T-helper 2 cell (primary cell): ENCODE measurements at places on chromosomes 11 and 22.

- DNase-seq = no peak
Observed at GRCh38 chr11:78339483-78339882, 78.1 kb downstream of the GAB2 start.

GRCh38 chr11:13316528-13316961 lies 39.0 kb downstream of the BMAL1 start:
- no peak for DNase-seq

DNA sequence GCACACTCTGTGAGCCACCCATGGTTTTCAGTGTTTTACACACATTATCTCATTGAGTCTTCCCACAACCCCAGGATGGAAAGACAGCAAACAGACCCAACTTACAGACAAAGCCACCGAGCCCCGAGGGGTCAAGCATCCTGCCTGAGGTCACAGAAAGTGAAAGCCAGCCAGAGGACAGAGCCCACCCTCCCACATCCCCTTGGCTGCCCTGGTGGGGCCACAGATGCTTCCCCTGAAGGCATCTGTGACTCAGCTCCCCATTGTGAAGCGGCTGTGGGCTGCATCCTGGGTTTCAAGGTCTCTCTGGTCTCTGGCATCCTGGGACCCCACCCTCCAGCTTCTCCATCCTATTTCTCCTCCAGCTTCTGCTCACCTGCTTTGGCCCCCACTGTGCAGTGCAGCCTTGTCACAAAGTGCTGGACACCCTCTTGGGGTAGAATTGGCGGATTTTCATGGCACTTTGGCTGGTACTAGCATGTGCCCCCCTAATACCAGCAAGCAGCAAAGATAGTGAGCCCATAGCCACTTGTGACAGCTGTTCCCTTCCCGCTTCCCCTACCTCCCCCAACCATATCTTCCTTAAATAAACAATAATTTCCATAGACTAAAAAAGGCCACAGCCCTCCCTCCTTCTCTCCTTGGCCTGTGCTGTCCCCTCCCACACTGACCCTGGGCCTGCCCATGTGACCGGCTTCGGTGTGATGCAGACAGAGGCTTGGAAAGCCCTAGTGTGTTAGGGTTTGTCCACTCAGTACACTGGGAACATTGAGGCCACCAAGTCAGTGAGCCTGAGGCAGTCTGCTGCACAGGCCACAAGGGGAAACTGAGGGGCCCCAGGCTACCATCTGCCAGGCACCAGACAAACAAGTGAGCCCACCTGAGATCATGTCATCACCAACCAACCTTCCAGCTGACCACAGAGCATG lies 53.9 kb upstream of the SHISAL1 start:
- no peak for DNase-seq

- no peak for DNase-seq
Observed at GRCh38 chr22:25120093-25120561, 79.5 kb upstream of the CRYBB3 start.
